COR-L47 (cell line): ENCODE measurements at places on chromosomes 5 and 9.

DNA sequence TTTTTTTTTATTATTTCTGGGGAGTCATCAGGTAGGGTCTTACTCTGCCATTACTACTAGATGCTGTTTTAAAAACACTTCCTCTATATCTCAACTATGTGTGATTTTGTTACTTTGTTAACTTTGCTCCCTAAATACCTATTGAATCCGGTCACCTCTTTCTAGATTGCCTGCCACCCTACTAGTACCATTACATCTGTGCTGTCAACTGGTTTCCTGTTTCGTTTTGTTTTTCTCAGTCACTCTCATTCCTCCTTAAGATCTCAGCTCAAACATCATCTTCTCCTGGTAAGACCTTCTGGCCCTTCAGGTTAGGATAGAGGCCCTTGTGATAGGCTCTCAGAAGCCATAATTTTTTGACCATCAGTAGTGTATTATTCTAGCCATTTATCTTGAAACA lies 324.2 kb upstream of the ATP10B start:
- DNase-seq, result no peak

DNA sequence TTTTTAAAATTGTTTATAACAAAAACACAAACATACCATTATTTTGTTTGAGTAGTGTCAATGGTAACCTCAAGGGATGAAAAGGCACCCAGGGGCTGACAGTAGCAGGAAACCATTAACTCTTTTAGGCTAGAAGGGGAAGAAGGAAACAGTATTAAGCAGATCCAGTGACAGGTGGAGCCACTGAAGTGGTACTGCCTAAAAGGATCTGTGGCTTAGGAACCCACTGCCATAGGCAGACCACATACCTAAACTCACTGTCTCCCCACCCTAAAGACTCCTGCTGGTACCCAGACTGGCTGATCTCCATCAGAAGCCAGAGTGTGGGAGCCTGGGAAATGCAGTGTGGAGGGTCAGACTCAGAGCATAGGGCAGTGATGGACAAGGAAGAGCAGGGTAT lies 13.5 kb downstream of the RLN1 start:
- no peak for DNase-seq

DNA sequence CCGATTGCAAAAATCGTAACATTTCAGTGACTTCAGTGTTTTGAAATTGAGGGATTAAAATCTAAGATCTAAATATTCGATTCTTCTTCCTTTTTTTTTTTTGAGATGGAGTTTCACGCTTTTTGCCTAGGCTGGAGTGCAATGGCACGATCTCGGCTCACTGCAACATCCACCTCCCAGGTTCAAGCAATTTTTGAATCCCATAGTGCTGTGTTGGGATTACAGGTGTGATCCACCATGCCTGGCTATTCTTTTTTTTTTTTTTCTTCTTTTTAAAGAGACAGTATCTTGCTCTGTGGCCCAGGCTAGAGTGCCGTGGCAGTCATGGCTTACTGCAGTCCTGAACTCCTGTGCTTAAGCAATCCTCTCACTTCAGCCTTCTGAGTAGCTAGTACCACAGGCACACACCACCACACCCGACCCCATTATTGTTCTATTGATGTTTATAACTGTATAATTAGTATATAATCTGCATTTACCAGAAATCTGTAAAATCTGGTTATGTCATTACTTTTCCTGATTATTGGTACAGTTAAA lies 42.7 kb downstream of the NSD1 start:
- no peak for DNase-seq

- DNase-seq, result no peak
Measured at GRCh38 chr5:177334155-177334551, 17.3 kb downstream of the LMAN2 start.

DNA sequence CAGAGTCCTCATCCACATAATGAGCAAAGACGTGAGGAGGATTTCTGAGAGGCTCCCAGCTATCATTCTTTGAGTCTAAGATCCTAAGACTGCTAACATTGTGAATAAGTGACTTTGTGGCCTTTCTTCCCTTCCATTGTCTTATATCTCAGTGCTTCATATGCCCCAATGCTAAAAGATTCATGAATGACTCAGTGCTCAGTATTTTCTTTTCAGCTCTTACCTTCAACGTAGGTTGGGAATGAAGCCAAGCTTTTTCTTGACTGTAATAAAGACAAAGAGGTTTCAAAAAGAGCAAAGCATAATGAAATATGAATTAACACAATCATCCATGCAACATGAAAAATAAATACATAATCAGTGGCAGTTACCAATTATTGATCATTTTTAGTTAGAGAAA lies 146.4 kb downstream of the ENTREP1 start:
- peak; percentile 46 for DNase-seq

DNA sequence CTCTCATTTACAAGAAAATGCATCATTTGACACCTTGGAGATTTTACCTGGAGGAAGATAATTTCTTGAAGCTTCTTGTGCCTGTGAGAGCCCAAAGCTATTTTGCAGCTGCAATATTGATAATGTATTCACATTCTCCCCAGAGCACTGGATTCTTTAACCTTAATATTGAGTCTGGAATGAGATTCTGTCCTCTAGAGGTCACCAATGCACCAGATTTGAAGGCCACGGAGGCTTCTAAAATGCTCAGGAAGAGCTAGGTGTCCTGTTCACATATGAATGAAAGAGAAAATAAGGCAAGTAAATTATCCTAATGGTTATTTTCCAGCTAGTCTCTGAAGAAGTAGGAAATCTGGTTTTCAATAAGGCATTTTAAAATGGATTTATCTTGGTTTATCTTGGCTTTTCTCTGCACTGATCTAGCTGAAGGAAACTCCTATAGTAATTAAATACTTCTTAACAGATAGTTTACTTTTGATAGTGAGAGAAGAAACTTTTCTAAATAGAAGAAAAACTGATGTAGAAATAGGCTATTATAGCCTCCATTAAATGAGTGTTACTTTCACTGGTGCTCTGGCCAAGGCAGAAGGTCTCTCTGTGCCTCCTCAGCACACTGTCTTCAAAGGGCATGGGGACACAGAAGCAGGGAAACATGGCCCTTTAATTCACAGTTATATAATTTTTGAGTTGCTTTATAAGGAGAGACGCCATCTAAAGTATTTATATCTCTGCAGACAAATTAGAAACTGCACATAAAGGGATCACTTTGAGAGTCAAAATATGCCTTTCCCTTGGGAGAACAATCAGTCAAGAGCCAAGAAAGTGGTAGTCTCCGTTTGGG lies 297.0 kb upstream of the ACTBL2 start:
- DNase-seq, result peak; percentile 51

GRCh38 chr5:76971511-76971910 lies 18.7 kb downstream of the CRHBP start:
- no peak for DNase-seq

DNA sequence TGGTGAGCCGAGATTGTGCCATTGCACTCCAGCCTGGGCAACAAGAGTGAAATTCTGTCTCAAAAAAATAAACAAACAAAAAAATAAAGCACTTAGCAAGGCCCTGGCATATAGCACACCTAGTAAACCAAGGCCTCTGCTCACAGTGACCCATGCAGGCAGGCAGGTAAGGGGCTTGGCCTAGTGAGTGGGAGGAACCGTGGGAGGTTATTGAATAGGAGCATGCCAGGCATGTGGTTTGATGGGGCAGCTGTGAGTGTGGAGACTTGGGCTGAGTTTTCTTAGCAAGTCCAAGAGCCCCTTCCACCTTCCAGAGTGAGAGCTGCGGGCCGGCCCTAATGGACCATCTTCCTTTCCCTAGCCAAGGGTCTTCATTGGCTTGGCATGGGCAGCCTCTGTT lies 4.5 kb upstream of the NDST1 start:
- DNase-seq, result no peak

DNA sequence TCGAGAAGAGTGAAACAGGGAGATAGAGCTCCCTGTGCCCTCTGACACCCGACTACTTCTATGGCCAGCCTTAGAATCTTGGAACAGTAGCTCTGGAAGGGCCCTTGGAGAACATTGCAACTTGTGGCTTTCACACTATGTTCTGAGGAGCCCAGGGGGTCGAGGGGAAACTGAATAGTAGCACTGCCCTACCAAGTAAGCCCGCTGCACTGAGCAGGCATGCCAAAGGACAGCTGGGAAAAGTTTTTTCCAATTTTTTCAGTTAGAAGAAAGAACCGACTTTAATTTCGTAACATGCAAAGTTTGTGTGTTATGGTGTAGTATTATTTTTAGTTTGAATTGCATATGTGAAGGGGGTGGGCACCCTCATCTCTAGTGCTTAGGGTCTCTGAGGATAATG lies 10.9 kb downstream of the SMIM3 start:
- no peak for DNase-seq

GRCh38 chr5:159210210-159210661 lies 883 bp upstream of the RNF145 start:
- DNase-seq, result peak; percentile 44

GRCh38 chr9:1125741-1126140 lies 75.6 kb downstream of the DMRT2 start:
- DNase-seq, result no peak

DNA sequence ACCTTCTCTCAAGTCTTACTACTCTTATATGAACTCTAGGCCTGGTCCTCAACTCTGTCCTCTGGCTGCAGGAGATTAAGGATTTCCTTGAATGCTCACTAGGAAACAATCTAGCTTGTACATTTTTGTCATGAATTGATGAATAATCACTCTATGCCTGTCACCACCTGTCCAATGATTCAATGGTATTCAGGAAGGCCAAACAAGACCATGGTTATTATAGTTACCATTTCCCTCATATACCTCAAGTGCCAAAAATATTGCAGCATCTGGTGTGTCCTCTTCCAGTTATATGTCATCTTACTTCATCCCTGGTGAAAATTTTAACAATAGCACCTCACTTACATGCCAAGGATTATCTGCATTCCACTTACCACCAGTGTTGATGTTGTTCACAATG lies 179.0 kb upstream of the MOCS2 start:
- DNase-seq, result no peak
